Camera-type eye (tissue), 1 donor: ENCODE measurements at places on chromosomes 13 and 19. TPM values are rescaled to one million over a fixed set of nuclear protein-coding genes. Genes with fewer than 3 reads are reported as not detected.

ZNF564 gene
- 33.2 TPM for total RNA-seq

IGFL4 gene
- total RNA-seq = 0.77 TPM

TMEM59L gene
- total RNA-seq = 22.3 TPM

ZNF470 gene
- total RNA-seq = 10.2 TPM

COMP gene
- 0.60 TPM for total RNA-seq

MYBPC2 gene
- total RNA-seq = 1.2 TPM

KLHL1 gene
- 4.8 TPM for total RNA-seq

ARL11 gene
- total RNA-seq = 0.22 TPM

LGI4 gene
- 50.3 TPM for total RNA-seq

IGFL2 gene
- total RNA-seq = not detected

TECR gene
- 47.6 TPM for total RNA-seq

IZUMO2 gene
- total RNA-seq = not detected

GNA15 gene
- 3.0 TPM for total RNA-seq

WTIP gene
- 18.2 TPM for total RNA-seq

NLRP12 gene
- 0.38 TPM for total RNA-seq

OR7A5 gene
- total RNA-seq = not detected

DCLK1 gene
- 127 TPM for total RNA-seq

GJA3 gene
- total RNA-seq = 28.9 TPM

ZNF729 gene
- total RNA-seq = 0.16 TPM

FOXA3 gene
- not detected for total RNA-seq
